ENCODE measurements at places on chromosomes 3 and 15. TPM values are rescaled to one million over a fixed set of nuclear protein-coding genes. Genes with fewer than 3 reads are reported as not detected.

The GABRR3 gene
- total RNA-seq, result not detected

The SPRED1 gene
- total RNA-seq, result 38.3 TPM

The CCDC9B gene
- 19.7 TPM for total RNA-seq

The RBPMS2 gene
- not detected for total RNA-seq

The CFAP92 gene
- total RNA-seq, result not detected

The PCOLCE2 gene
- 0.56 TPM for total RNA-seq

The NME9 gene
- not detected for total RNA-seq

The LRRC3B gene
- total RNA-seq, result not detected

The SELENOT gene
- total RNA-seq, result 415 TPM

The DNASE1L3 gene
- total RNA-seq, result not detected

The MKRN3 gene
- total RNA-seq, result under 0.01 TPM

The MYD88 gene
- total RNA-seq, result 9.3 TPM

The TRAT1 gene
- not detected for total RNA-seq

The ATP13A4 gene
- total RNA-seq, result not detected

The CCR8 gene
- not detected for total RNA-seq

The FOXB1 gene
- not detected for total RNA-seq

The ITIH1 gene
- not detected for total RNA-seq

The ANKUB1 gene
- not detected for total RNA-seq

The CRABP1 gene
- not detected for total RNA-seq

The RPN1 gene
- 592 TPM for total RNA-seq

The EPB42 gene
- not detected for total RNA-seq

The CEMIP gene
- total RNA-seq, result 51.9 TPM

The TM4SF18 gene
- total RNA-seq, result under 0.01 TPM

The DUOXA2 gene
- not detected for total RNA-seq

The NEDD4 gene
- 80.7 TPM for total RNA-seq

The PLA2G4E gene
- not detected for total RNA-seq

The SH2D7 gene
- not detected for total RNA-seq

The PAQR5 gene
- total RNA-seq, result 2.7 TPM

The TNFSF10 gene
- 1.3 TPM for total RNA-seq

The ACKR4 gene
- total RNA-seq, result 0.18 TPM

The C3orf49 gene
- total RNA-seq, result not detected

The SENP2 gene
- 15.2 TPM for total RNA-seq

The GORASP1 gene
- 25.8 TPM for total RNA-seq

The MYZAP gene
- not detected for total RNA-seq

The CCNL1 gene
- total RNA-seq, result 156 TPM

The LRRN1 gene
- under 0.01 TPM for total RNA-seq

The ONECUT1 gene
- not detected for total RNA-seq

The MAGI1 gene
- 26.4 TPM for total RNA-seq

The ITPKA gene
- total RNA-seq, result 1.4 TPM

Data from IMR-90 (cell line).